ENCODE measurements at places on chromosomes 2 and 18.

DNA sequence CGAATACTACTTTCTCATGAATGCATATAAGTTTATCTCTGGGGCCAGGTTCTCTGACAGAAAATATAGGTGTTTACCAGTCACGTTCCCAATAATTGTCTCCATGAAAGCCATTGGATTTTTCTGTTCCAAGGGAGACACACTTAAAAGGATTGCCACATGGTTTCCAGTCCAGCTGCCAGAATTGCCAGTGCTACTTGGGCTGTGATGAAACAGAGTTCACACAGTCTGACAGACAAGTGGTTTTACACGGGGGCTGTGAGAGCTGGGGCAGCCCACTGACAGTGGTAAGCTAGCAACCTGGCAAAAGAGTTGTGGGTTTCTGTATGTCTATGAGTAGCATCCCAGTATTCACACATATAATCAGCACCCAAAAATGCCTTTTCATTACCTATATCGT lies 27.7 kb upstream of the ATRAID start:
- no peak for DNase-seq

- no peak for DNase-seq
Measured at GRCh38 chr2:70999362-70999761, 4.7 kb upstream of the TEX261 start.

- DNase-seq: no peak
Measured at GRCh38 chr2:10241641-10242430, 60.9 kb upstream of the HPCAL1 start.

- DNase-seq: no peak
Measured at GRCh38 chr18:75696391-75696790, 268.9 kb upstream of the SMIM21 start.

DNA sequence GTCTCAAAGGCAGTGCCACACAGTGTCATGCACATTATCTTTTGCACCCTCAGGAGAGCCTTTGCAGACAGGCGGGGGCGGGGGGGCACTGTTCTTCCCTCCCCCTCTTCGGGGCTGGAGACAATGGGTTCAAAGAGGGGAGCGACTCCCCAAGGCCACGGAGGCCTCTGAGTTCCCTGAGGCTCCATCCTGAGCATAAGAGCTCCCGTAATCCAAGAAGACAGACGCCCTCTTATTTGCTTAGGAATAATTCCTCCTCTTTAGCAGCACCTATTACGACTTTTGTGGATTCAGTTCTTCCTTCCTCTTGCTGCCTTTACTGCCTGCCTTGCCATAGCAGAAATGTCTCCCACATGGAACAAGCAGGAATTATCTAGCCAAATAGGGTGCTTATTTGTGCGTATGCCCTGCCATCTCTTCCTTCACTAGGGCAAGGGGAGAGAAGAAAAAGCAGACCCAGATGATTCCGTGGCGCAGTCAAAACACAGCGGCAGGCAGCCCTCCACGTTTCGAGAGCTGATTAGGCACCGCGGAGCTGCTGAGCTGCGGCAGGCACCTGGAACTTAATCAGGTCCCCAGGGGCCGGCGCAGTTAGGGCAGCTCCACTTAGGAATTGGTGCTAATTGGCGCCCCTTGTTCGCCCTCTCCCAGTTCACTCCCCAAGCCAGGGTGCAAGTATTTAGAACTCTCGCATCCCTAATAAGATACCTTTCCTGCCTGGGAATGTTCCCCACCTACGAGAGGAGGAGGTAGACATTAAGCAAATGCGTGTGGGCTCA lies 233.4 kb upstream of the MYT1L start:
- DNase-seq: peak; percentile 28

GRCh38 chr2:67828066-67828465 lies 234.7 kb downstream of the C1D start:
- DNase-seq: peak; percentile 89

GRCh38 chr2:8848328-8849100 lies 11.1 kb upstream of the KIDINS220 start:
- DNase-seq: no peak

GRCh38 chr2:142944264-142944663 lies 66.8 kb downstream of the KYNU start:
- DNase-seq: no peak

GRCh38 chr2:148885209-148885608 lies 10.2 kb downstream of the KIF5C start:
- DNase-seq: no peak

DNA sequence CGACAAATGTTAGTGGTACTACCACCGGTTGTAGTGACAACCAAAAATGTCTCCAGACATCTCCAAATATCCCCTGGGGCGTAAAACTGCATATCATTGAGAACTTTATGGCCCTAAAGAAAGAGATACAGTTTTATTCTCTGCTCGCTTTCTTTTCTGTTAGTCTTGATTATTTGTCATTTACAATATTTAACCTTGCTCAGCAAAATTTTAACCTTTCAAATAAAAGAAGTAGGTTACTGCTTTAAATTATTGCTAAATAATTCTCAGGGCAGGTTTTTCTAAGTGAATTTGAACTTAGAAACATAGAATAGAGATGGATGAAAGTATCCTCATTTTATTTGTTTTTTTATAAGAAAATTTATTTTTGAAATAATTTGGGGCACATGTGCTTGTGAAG lies 67.9 kb downstream of the BMPR2 start:
- no peak for DNase-seq

GRCh38 chr2:113848758-113849415 lies 41.0 kb upstream of the ACTR3 start:
- no peak for DNase-seq

DNA sequence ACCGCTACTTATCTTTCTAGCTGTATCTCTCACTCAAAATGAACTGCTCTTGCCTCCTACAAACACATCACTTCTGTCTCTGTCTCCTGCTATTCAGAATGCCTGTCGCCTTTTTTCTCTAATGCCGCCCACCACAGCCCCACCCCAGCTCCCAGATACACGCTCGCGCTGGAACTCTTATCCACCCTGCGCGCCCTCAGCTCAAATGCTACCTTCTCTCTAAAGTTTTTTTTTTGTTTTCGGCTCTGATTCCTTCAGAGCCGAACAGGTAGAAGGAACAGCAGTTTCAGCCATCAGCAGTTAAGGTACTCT lies 3.9 kb upstream of the SOS1 start:
- DNase-seq: no peak

- no peak for DNase-seq
Measured at GRCh38 chr18:59142274-59142673, 2.6 kb downstream of the SEC11C start.

DNA sequence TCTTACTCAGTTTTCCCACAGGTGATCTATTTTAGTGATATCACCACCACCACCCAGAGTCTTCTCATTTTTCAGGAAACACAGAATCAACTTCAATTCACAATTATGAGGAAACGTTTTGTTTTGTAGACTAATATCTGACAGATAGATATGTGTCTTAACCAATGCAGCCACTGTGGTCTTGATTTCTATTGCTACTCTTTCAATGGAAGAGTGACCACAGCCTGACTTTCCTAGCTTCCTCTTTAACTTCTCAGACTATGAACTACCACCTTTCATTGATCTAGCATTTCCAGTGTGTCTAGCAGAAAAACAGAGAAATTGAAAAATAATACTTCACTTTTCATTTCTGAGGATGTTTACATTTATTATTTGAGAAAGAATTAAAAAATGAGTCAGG lies 20.5 kb downstream of the ADAM17 start:
- DNase-seq: no peak

GRCh38 chr2:128236491-128237035 lies 82.1 kb downstream of the HS6ST1 start:
- no peak for DNase-seq

DNA sequence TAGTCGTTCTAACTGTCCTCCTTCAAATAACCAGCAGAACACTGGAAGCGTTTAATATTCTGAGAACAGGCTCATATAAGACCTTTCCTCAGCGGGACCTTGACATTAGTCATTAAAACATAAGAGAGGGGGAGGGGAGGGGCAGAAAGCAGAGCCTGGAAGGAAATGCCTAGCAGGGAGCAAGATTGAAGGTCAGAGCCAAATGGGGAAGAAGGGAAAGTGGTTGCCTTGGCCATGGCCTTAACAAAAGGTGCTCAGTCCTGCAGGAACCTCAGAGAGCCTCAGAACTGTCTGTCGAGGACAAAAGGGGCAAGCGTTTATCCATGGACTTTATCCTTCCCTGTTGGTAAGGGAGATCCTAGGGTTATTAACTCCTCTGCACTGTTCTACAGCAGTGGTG lies 856 bp upstream of the PLA2R1 start:
- DNase-seq: no peak

- no peak for DNase-seq
Measured at GRCh38 chr2:179604598-179604997, 256.8 kb downstream of the ZNF385B start.

DNA sequence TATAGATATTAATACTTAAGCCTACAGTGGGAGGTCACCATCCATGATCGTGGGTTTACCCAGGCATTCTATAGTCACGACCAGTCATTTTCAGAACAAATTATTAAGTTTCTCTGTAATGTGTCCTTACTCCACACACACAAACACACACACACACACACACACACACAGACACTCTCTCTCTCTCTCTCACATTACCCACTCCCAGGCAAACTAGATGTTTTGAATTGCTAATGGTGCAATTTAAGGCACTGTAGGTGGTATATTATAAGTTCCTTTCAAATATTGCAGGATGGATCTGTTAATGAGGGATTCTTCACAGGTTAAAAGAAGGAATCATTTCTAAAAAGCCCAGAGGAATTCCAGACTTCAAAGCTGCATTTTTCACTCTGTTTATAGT lies 657.8 kb downstream of the MBD2 start:
- DNase-seq: no peak

DNA sequence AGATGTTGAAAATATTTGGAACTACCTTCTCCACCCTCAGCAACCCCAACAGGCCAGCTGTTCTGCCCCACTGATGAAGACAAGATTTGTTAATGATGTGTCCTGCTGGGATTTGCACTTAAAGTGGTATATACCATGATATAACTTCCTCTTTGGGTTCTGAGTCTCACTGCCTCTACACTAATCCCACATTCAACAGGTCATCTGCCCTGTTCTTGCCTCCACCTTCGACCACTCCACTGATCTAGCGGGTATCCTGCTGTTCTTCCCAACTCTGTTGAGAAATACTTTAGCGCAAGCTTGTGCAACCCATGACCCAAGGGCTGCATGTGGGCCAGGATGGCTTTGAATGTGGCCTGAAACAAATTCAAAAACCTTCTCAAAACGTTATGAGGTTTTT lies 72.7 kb downstream of the LRP1B start:
- DNase-seq: no peak

- no peak for DNase-seq
Measured at GRCh38 chr2:205892665-205893259, 193.2 kb downstream of the INO80D start.

- DNase-seq: peak; percentile 20
Measured at GRCh38 chr2:19890104-19890503, 11.7 kb downstream of the TTC32 start.

DNA sequence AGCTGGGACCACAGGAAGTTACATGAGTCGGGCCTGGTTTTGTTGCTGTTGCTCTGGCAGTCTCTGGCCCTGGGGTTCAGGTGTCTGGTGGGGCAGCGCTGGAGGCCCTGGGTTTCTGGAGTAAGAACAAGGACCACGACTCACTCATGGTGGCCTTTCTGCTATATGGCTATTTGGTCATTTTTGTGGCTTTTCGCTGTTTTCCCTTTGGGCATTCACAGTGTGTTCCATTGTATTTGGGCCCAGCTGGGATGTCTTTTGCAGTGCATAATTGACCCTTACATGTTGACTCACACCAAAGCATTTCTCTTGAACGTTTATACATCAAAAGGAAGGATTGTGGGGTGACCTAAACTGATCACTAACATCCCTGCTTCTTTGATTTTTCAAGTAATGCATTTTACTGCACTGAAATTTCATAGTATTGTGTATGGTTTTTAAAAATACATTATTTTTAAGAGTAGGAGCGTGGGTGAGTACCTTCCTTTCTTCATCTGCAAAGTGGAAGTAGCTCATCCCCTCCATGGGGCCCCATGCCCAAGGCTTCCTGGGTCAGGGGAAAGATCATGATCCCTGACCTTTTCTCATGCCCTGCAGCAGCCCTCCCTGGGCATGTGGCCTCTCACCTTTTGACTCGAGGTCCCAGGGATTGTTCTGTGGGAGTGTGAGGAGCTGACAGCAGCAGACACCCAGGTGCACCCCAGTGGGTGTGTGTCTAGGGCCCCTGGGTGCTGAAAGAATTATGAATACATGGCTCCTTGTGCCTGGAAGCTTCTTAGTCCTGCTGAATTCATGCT lies 225.5 kb downstream of the AGAP1 start:
- DNase-seq: no peak

- DNase-seq: no peak
Measured at GRCh38 chr2:88690591-88691338, 708 bp upstream of the RPIA start.
